GM12865 (cell line): ENCODE measurements at places on chromosomes 11 and 22.

DNA sequence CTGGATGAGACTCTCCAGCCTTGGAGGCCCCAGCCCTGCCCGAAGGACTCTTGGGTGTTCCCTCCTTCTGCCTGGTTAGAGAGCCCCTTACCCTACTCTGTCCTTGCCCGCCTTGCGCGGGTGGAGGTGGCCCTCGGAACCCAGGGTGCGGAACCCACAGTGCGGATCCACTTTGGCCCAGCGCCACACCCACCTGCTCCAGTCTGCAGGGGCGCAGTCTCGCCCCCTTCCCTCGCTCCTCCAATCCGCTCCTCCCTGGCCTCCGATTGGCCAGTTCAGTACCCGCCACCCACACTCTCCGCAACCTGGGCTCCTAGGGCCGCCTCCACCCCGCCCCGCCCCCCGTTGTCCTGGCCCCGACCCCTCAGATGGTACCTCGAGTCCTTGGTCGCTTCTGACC, 2.4 kb downstream of the CAPN1 start:
- no peak for DNase-seq

- no peak for DNase-seq
These were observed 9.9 kb upstream of the RASD2 start for GRCh38 chr22:35530700-35531099.

DNA sequence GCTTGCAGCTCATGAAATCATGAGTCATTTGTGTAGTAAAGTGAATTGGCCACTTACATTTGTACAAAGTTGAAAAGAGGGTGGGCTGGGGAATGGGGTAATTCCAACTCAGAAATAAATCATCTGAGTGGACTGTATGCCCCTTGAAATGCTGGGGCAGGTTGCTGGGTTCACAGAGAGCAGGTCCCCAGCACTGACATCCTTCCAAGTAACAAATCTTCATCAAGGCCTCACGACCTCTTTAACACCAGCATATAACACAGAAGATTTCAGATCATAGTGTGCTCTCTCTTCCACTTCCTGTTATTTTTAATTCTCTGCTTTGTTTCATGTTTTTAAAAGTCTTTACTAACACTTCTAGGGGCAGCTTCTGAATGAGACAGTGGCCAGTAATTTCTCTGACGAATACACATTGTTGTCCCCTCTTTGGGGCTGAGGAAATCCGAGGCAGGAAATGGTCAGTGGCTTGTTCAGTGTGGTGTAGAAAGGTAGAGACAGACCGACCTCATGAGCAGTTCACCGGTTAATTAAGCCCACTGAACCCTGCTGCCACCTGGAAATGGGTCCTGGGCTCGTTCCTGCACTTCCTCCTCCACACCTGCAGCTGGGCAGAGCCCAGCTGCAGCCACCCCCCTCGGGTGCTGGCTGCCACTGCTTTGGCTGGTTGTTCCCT, 127.7 kb downstream of the MAML2 start:
- peak; percentile 83 for DNase-seq

GRCh38 chr11:108037211-108037610, 28.5 kb downstream of the CUL5 start:
- DNase-seq = no peak

- no peak for DNase-seq
These were observed 330.5 kb downstream of the TBC1D22A start for GRCh38 chr22:47092896-47093311.

GRCh38 chr11:11535611-11536010, 86.2 kb downstream of the GALNT18 start:
- no peak for DNase-seq
